ENCODE measurements at places on chromosomes 3 and 15.

DNA sequence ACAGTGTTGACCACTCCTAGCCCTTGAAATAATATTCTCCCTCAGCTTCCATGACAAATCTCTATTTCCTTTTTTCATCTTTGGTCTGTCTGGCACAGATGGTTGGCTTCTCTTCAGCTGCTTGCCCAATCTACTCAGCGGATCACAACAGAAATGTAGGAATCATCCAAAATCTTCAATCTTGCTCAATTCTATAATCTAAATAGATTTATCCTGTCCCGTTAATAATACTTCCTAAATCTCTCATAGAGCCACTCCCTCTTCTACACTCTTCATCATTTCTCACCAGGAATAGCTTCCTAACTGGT, 3.8 kb downstream of the PEAK1 start:
- no peak for DNase-seq

DNA sequence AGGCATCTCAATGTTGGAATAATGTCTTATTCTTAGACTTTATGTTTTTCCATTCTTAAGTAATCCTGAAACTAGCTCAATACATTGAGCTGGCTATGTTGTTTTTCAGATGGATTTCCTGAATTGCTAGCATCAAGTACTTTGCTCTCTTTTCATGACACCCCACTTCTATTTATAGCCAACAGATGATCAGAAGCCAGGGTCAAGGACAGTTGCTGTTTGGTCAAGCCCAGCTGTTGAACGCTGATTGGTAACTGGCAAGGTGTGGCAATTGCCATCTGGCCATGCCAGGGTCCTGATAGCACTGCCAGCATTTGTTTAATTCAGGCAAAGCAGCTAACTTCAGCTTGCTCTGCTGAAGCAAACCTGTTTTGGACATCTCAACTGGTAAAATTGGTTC, 46.2 kb upstream of the PLCL2 start:
- DNase-seq = no peak

GRCh38 chr3:37806505-37807200, 55.0 kb upstream of the CTDSPL start:
- no peak for DNase-seq

DNA sequence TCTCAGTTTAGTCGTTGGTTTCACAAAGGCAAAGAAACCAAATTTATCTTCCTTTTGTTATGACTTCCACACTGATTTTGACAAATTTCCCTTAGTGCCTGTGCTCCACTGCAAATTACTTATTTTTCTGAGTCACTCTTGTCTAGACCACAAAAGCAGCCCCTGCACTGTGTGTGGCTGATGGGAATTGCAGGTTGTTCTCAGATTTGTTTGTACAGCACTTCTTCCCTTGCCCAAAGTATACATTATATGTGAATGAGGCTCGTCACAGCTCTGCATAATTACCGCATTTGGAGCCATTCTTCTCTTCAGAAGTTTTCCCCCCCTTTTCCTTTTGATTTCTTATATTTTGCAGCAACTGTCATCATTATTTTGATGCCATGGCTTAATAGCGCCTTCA, 354.2 kb upstream of the IL12A start:
- peak; percentile 25 for DNase-seq

DNA sequence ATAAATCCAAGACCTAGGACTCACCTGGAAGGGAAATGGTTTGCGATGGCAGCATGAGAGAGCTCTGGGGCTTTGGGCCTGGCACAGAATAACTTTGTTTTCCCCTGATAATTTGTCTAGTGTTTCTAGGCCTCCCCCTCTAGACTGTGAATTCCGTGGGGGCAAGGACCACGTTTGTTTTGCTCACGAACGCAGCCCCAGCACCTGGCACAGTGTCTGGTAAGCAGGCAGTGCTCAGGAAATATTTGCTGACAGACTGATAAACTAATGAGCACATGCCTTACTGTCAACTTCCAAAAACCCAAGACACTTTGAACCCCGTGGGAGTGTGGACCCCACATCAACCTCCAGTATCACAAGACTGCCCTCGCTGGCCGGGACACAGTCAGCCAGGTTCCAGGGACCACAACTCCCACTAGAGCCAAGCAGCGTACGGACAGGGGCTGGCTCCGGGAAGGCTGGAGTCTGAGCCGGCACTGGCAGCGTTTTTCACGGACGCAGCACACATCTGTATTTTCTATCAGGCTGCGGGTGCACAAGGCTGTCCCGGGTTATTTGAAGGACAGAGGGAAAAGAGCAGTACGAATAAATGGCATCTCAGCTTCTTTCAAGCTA, 146.5 kb downstream of the XXYLT1 start:
- DNase-seq = no peak

Measured in NCI-H774 (cell line).